CD8-positive, alpha-beta T cell (primary cell): ENCODE measurements at places on chromosomes 3 and 15.
A peak's percentile ranks its signal among the peaks of the same experiment; 100 is the strongest.

GRCh38 chr3:124033360-124034015 is 41.6 kb upstream of the ROPN1 start:
- no peak for DNase-seq

GRCh38 chr3:196711838-196712513 is at the start of the genes CEP19 and PIGX:
Gene CEP19, minus strand, starts transcription at chr3:196712250. Its CDS starts 3,593 bp downstream, at chr3:196708657.
Gene PIGX, plus strand, starts transcription at chr3:196712377.
- DNase-seq = peak; percentile 77

DNA sequence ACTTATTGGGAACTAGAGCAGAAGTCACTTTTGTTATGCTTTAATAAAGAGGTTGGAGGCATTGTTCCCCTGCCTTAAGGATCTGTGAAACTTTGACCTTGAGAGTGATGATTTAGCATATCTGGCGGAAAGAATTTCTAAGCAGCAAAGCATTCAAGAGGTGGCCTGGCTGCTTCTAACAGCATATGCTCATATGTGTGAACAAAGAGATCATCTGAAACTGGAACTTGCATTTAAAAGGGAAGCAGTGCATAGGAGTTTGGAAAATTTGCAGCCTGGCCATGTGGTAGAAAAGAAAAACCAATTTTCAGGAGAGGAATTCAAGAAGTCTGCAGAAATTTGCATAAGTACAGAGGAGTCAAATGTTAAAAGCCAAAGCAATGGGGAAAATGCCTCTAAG is 56.4 kb upstream of the GOLIM4 start:
- no peak for DNase-seq

DNA sequence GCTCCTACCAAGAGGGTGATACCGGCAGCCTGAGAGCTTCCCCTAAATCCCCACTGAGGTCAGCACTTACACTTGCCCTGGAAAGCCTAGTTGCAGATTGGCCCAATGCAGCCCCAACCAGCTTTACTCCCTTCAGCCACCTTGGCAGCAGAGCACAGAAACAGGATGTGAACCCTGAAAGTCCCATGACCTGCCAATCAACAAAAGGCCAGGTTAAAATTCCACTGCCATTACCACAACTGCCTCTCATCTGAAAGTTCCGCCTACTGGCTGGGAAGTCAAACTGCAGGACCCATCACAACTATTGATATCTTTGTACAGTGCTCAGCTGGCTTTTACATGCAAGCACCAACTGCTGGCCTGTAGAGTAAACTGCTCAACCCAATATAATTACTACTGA is 156.2 kb downstream of the ZMAT3 start:
- DNase-seq = no peak

GRCh38 chr3:24060055-24060454 is 115.0 kb downstream of the NR1D2 start:
- DNase-seq = no peak
